Activated T-cell treated with anti-CD3 and anti-CD28 coated beads, Interleukin-2, amount 50 U/mL, for 4 hours (primary cell): ENCODE measurements at places on chromosomes 1 and 21. TPM values are rescaled to one million over a fixed set of nuclear protein-coding genes. Genes with fewer than 3 reads are reported as not detected.

The BCAN gene
- total RNA-seq, result not detected

The HMCN1 gene
- under 0.01 TPM for total RNA-seq

The UMODL1 gene
- total RNA-seq, result not detected

The HIVEP3 gene
- 117 TPM for total RNA-seq

The PRXL2B gene
- total RNA-seq, result 33.8 TPM

The HSD3B2 gene
- 0.41 TPM for total RNA-seq

The DESI2 gene
- total RNA-seq, result 35.1 TPM

The KCNA2 gene
- 0.24 TPM for total RNA-seq

The C1orf116 gene
- 0.08 TPM for total RNA-seq

The GPR25 gene
- not detected for total RNA-seq

The MYBPH gene
- total RNA-seq, result not detected

The LCK gene
- total RNA-seq, result 237 TPM

The CFAP57 gene
- total RNA-seq, result 0.41 TPM

The LCE2A gene
- not detected for total RNA-seq

The CLDN17 gene
- not detected for total RNA-seq

The COL11A1 gene
- total RNA-seq, result not detected

The KRTAP12-2 gene
- total RNA-seq, result not detected

The IL12RB2 gene
- 87.4 TPM for total RNA-seq

The SH2D5 gene
- 1.1 TPM for total RNA-seq

The ANKRD45 gene
- not detected for total RNA-seq

The INSRR gene
- 0.11 TPM for total RNA-seq

The DBT gene
- 9.7 TPM for total RNA-seq

The ZBTB8B gene
- total RNA-seq, result not detected

The USP33 gene
- 30.2 TPM for total RNA-seq

The E2F2 gene
- total RNA-seq, result 5.5 TPM

The ROR1 gene
- 0.18 TPM for total RNA-seq

The PGBD2 gene
- 3.4 TPM for total RNA-seq

The OR2M3 gene
- not detected for total RNA-seq

The PLCH2 gene
- total RNA-seq, result 0.58 TPM

The ZFP69B gene
- 9.6 TPM for total RNA-seq

The AGTRAP gene
- total RNA-seq, result 6.5 TPM

The KCNE1 gene
- total RNA-seq, result 0.22 TPM

The TMCO1 gene
- 95.3 TPM for total RNA-seq

The COL18A1 gene
- 15.4 TPM for total RNA-seq

The SLC35F3 gene
- 1.7 TPM for total RNA-seq

The SLC30A7 gene
- 37.7 TPM for total RNA-seq

The EVA1C gene
- 12.8 TPM for total RNA-seq

The IKBKE gene
- 16.1 TPM for total RNA-seq

The FCER1G gene
- not detected for total RNA-seq

The TAL1 gene
- 0.14 TPM for total RNA-seq

The KIFAP3 gene
- 9.1 TPM for total RNA-seq

The HES5 gene
- not detected for total RNA-seq

The FCRL6 gene
- total RNA-seq, result not detected

The SFN gene
- 0.24 TPM for total RNA-seq

The SDC3 gene
- total RNA-seq, result 1.0 TPM
